ENCODE measurements at places on chromosomes 12 and 14.

DNA sequence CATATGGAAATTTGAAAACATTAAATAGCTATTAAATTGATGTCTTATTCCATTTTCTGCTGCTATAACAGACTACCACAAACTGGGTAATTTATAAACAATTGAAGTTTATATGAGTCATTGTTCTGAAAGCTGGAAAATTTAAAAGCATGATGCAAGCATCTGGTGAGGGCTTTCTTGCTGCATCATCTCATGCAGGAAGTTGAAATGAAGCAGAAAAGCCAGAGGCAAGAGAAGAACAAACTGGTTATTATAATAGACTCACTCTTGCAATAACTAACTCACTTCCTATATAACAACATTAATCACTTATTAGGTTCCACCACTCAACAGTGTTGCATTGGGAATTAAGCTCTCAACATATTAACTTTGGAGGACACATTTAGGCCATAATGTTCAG is 1277.4 kb downstream of the LRFN5 start:
- DNase-seq, result no peak

GRCh38 chr14:82445810-82446570 is 912.3 kb upstream of the SEL1L start:
- DNase-seq, result no peak

GRCh38 chr14:75969126-75969525 is 12.7 kb downstream of the TGFB3 start:
- no peak for DNase-seq

DNA sequence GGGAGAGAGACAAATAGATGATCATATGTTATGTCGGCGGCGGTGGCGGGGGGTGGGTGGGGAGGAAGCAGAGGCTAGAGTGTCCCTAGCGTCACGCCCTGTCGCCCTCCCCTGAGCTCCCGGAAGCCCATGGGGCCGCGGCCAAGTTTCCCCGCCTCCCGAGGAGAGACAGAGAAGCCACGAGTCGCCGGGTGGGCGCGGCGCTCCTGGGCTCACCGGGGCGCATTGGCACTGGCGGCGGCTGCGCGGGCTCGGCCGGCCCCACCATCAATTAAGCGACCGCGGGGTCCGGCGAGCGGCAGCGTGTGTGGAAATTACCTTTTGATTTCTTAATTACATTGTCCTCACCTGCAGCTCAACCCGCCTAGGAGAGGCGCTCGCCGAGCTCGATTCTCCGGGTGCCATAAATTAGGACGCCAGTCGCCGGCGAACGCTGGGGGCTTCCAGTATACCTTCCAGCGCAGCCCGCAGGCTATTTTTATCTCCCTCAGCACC is 119.9 kb upstream of the LHX5 start:
- DNase-seq, result no peak
